ENCODE measurements at places on chromosomes 2 and 18.

DNA sequence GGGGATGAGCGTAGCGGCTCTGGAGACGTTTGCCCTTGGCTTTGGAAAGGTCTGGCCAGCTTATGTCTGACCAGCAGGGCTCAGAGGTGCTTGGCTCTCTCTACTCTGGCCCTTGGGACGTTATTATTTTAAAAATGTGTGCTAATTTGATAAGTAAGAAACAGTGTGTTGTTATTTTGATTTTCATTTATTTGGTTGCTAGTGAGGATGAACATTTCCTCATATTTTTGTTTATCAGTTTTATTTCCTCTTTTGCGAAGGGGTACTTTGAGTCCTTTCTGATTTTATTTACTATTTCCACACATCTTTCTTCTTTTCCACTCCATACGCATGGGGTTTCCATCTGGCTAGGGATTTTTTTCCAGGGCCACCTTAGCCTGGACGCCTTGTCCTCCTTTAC, 11.4 kb downstream of the CXCR4 start:
- DNase-seq = no peak

DNA sequence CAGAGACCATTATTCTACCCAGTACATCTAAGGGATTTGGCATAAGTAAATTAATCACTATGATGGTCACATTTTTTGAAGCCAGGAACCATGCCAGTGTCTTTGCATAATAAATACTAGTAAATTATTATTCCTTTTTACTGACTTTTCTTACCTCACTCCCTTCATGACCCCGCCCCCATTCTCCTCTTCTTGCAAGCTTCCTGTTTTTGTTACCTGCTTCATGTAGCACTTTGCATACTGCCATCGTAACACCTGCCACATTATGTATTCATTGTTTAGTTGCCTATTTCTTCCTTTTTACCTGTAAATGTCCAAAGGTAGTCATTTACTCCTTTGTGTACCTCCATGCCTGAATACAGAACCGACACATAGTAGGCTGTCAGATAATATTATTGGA, 309.5 kb downstream of the KIAA1328 start:
- DNase-seq = no peak

DNA sequence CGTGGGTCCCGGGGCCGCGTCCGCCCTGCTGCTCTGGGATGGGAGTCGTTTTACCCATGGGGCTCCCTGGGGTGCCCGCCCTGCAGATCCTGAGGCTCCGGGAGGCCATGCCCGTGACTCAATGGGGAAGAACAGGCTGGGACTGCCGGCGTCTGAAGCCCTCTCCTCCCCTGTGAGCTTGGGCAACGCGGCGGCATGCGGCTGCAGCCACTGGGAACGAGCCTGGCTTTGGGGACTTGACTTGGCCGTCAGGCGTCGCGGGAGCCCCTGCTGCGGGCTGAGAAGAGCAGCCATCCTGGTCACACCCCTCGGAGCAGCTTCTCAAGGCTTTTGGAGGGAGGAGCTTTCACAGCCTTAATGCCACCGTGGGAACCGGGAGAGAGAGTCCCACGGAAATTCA, 126.9 kb upstream of the CTDP1 start:
- no peak for DNase-seq

- DNase-seq = no peak
Measured at GRCh38 chr18:3449512-3450011, 410 bp upstream of the TGIF1 start.

GRCh38 chr2:99571533-99571932, 81.7 kb upstream of the REV1 start:
- DNase-seq = no peak

DNA sequence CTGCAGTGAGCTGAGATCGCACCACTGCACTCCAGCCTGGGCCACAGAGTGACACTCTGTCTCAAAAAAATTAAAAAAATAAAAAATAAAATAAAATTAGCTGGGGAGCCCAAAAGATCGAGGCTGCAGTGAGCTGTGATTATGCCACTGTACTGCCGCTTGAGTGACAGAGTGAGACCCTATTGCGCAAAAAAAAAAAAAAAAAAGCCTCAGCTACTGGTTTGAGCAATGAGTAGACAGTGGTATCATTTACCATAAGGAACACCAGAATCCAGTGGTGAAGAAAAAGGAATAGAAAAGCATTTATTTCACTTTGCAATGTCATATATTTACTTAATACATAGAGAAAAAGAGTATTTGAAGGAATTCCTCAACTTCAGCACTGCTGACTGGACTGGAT, 3.0 kb downstream of the SAP130 start:
- DNase-seq = no peak

DNA sequence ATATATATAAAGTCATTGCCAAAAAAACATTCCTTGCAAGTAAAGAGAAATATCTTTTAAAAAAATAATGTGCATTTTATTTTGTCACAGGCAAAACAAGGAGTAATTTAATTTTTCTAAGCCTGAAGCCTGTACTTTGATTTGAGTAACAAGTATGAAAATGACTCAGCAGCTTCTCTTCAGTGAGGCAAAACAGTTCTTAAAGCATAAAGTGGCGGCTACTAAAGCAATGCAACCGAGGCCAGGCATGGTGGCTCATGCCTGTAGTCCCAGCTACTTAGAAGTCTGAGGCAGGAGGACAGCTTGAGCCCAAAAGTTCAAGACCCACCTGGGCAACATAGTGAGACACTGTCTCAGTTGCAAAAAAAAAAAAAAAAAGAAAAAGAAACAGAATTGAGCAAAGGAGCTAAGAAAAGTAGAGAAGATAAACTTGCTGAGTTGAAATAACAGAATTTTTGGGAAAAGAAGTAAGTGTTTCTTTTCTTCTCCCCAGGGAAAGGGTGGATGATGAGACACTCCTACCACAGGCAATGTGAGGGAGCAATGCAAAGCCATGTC, 29.6 kb downstream of the DOK1 start:
- DNase-seq = no peak

- DNase-seq = no peak
Measured at GRCh38 chr2:33516456-33516995, 40.1 kb downstream of the RASGRP3 start.

GRCh38 chr2:238239543-238239862, 335 bp downstream of the HES6 start:
- no peak for DNase-seq

- no peak for DNase-seq
Measured at GRCh38 chr2:195594919-195595694, 61.9 kb upstream of the SLC39A10 start.

DNA sequence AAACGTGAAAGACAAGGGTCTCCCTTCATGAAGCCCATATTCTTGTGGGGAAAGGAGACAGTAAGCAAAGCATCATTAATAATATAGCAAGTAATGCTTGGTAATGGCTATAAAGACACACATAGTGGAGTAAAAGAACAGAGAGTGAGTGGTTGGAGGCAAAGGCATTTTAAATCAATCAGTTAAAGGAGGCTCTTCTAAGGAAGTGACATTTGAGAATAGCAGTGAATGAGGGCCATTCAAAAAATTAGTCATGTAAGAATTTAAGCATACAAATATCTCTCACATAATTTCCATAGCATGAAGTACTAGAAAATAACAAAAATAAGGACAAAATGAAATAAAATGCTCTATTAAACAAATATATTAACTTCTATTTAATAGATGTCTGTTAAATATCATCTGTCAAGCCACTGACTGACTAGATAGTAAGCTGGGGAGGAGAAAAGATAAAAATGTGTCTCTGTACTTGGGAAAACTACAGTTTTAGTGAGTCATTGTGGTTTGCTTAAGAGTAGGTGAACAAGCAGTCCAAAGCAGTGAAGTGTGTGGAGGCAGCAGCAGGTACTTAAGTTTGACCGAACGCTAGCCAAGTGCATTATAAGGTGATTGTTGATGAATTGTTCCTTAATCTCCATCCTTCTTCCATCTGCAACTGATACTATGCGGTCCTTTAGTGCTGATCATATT, 160.1 kb downstream of the PARD3B start:
- DNase-seq = no peak

DNA sequence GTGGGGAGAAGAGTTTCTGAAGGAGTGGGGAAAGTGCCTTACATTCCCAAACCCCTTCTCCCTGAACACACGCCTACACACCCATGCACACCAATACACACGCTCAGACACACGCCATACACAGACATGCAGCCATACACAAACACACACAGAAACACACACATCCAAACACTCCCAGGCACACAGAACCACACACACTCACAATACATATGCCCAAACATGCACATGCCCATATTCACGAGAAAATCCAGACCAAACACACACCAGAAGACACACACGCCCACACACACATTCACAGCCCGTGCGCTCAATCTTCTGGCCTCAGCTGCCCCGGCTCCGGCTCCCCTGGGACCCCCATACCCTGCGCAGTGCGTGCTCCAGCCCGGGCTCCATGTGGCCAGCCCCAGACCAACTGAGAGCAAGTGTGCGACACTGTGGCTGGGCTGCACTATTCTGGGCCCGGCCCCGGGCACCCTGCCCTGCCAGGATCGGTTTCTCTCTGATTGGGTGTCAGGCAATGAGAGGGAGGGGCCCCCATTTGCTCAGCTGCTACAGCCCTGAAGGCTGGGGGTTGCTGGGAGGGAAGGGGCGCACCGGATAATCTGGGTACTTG, at the start of gene PRKAG3:
TSS of gene PRKAG3 (minus strand) at position 426 of the 613 bp plus-strand sequence.
- DNase-seq = no peak

- no peak for DNase-seq
Measured at GRCh38 chr18:21853775-21854552, 113.4 kb downstream of the MIB1 start.

GRCh38 chr2:109457366-109457765, 156.4 kb downstream of the SEPTIN10 start:
- no peak for DNase-seq

DNA sequence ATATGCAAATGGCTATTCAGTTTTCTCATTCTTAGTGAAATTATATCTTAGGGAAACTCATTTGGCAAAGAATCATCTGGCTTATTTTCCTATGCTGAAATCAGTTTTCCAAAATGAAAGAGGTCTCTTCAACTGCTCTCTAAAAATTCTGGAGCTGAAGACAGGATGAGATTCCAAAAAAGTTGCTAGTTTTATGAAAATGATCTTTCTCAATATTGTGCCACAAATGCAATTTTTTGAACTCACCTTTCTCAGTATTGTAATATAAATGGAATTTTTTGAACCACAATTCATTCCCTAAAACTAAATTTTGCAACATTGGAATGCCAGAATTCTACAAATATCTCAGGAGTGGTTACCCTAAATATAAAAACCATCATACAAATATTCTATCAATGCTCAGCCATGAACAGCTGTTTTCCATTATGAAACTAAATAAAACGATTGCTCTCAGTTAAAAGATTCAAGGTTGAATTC, 147.7 kb upstream of the PKDCC start:
- DNase-seq = no peak

GRCh38 chr18:65761636-65762295, 11.0 kb downstream of the CDH7 start:
- DNase-seq = no peak

DNA sequence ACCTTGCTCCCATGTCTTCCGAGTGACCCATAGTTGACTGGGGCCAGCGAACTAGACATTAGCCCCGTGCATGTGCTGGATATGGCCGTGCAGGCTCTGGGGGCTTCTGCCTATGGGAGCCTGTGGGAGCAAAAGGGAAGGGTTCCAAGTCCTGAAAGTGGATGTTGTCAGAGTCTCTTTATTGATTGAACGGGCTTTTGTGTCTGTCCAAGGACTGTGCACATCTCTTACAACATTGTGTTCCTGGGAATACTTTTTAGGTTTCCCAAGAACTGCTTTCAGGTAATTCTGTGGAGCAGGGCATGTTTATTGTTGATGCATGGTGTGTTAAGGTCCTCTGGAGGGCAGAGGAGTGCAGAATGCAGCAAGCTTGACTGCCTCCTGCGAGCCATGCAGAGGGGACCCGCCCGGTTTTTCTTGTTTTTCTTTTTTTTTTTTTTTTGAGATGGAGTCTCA, 5.0 kb downstream of the RNF144A start:
- DNase-seq = no peak

DNA sequence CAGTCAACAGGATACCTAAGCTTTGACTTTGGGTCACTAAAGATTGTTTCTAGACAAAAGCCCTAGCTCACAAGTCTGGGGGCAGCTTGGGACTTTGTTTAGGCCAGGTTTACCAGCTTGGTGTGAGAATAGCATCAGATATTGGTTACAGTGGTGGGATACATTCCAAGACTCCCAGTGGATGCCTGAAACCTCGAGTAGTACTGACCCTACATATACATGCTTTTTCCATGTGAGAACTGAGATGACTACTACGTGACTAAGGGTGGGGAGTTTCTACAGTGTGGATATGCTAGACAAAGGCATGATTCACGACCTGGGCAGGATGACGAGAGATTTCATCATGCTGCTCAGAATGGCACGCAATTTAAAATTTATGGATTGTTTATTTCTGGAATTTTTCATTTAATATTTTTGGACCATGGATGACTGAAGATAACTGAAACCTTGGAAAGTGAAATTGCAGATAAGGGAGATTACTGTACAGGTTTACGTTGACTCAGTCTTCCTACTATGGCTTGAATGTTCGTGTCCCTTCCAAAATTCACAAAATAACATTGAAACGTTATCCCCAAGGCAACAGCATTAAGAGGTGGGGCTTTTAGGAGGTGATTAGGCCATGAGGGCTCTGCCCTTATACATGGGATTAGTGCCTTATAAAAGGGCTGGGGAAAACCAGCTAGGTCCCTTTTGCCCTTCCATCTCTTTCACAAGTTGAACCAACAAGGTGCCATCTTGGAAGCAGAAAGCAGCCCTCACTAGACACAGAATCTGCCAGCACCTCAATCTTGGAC, 50.2 kb upstream of the CTAGE1 start:
- DNase-seq = no peak

DNA sequence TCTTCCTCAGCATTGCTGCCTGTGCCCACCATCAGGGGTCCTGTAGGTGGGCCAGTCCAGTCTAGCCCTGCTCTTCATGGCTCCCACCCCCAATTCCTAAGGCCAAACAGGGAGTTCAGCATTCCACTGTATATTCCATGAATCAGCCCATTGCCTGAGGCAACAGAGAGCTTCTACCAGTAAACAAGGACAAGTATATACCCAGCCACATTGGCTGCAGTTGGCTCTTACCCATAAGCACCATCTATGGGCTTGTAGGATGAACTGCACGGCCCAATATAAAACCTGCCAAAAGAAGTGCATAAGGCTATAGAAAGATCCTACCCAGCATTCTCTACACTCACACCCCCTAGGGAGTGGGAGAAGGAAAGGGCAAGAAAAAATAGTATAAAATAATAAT, 95.1 kb upstream of the SALL3 start:
- no peak for DNase-seq

DNA sequence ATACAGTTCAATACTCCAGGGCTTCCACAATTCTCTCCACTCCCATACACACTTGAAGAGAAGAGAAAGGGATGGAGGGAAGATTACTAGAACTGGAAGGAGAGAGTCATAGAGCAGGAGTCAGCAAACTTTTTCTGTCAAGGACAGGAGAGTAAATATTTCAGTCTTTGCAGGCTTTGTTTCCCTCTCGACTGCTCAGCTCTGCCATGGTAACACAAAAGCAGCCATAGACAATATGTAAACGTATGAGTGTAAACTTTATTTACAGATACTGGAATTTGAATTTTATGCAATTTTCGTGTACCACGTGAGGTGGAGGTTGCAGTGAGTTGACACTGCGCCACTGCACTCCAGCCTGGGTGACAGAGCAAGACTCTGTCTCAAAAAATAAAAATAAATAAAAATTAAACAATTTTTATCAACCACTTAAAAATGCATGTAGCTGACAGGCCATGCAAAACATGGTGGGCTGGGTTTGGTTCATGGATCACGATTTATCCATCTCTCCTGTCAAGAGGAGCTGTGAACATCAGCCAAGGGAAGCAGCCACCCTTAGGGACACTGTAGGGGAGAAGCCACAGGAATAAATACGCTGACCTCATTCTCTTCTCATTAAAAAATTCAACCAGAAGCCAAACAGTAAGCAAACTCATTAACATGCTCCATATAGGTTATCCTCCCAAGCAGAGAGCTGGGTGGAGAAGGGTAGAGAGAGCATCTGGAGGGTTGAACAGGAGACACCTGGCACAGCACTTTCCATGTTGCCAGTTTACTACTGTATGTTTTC, 266.4 kb upstream of the FN1 start:
- DNase-seq = no peak

Data from activated CD4-positive, alpha-beta T cell treated with anti-CD3 and anti-CD28 coated beads, Interleukin-2, amount 50 U/mL, for 4 hours (primary cell).